ENCODE measurements at places on chromosomes 1 and 21.

- no peak for DNase-seq
Observed at GRCh38 chr1:213136190-213136917, 85.3 kb downstream of the RPS6KC1 start.

DNA sequence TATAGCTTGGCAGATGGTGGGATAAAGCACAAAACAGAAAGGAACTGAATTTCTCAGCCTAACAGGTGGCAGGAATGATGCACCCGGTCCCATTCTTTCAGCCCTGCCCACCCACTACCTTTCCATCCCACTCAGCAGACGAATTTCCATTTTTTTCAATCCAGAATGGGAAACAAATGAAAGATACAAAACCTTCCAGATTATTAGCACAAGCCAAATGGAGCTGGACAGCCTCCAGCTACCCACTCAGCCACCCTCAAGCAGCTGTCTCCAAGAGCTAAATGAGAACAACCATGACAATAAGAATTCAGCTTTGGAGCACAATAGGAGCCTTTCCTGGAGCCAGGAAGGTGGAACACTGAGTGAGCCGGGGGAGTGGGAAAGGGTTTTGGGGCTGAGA is 96.3 kb upstream of the ST6GALNAC5 start:
- DNase-seq, result no peak

DNA sequence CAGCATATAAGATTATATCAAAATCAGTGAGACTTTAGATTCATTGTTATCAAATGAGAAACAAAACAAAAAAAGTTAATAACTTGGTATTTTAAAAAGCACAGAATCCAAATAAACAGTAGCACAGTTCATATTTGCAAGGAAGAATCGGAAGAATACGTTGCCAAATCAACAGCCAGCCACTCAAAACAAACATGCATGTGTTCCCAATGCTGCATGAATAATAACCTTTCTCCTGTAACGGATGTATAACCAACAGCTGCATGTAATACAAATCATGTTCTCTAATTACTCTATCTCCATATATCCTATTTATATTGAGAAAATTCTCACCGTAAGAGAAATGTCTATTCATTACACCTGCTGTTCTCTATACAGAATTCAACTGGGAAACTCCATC is 98.9 kb upstream of the FOXD3 start:
- no peak for DNase-seq

DNA sequence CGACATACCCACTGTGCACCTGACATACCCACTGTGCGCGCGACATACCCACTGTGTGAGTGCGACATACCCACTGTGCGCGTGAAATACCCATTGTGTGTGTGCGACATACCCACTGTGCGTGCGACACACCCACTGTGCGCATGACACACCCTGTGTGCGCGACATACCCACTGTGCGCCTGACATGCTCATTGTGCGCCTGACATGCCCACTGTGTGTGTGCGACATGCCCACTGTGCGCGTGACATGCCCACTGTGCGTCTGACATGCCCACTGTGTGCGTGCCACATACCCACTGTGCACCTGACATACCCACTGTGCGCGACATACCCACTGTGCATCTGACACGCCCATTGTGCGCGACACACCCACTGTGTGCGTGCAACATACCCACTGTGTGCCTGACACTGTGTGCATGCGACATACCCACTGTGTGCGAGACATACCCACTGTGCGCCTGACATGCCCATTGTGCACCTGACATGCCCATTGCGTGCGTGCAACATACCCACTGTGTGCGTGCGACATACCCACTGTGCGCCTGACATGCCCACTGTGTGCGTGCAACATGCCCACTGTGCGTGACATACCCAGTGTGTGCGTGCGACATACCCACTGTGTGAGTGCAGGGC is 2.5 kb upstream of the RRP1 start:
- DNase-seq, result no peak

DNA sequence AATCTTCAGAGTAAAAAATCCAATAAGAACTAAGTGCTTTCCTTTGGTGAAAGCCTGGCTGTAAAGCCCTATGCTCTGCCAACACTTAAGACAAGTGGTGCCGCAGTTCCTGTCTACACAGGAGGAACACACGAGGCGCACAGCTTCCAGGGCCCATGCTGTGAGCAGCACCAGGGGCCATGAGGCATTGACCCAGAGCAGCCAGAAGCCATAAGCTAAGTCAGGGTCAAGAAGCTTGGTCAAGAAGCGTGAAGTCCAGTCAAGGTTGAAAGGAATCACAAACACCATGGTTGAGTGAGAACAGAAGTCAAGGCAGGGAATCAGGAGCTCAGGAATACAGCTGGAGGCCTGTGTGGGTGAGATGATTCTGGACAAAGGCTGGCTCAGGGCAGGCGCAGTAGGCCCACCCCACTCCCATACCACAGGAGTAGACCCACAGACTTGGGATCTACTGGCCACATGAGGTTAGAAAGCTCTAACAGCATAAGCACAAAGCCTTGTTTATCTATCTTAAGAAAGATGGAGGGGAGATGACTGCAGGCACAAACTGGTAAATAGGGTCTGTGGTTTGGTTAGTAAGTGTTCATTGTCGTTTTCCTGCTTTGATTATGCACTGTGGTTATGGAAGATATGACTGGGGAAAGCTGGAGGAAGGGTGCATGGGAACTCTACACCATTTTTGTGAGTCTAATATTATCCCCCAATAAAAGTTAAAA is 42.9 kb upstream of the RCAN3 start:
- DNase-seq, result no peak

- no peak for DNase-seq
Observed at GRCh38 chr1:175944591-175944990, 201.2 kb upstream of the TNR start.

GRCh38 chr1:207003210-207003609 is 29.3 kb downstream of the C1orf116 start:
- no peak for DNase-seq

GRCh38 chr1:4561205-4561604 is 93.2 kb upstream of the AJAP1 start:
- DNase-seq, result no peak

DNA sequence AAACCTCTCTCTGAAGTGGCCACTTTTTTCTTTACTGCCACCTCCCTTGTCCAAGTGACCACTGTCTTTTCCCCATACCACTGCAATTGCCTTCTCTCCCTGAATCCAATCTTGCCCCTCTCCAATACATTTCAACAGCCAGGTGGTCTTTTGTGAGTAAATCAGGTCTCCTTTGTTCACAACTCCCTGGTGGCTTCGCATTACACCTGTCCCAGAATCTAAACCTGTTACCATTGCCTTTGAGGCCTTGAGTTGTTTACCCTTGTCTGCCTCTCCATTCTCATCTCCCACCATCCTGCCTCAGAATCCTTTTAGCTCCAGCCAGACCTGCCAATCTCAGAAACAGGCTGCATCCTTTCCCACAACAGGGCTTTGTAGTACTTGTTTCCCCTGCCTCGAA is 21.8 kb upstream of the DYNLT5 start:
- no peak for DNase-seq

GRCh38 chr21:23522751-23523150 is 2084.5 kb downstream of the MRPL39 start:
- no peak for DNase-seq

DNA sequence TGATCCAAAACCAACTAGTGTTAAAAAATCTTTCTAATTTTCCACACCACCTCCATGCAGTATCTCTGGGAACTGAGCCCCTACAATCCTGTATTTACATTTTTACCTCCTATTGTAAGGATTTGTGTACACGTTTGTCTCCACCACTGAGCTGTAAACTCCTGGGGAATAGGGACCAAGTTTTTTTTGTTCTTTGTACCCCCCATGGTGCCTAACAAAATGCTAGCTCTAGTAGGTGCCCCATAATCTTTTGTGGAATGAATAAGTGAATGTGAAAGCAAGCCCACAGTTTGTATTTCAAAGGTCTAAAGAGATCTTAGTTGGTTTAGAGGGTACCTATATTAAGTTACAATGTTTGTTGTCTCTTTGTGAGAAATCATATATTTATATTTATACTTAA is 879 bp upstream of the WLS start:
- DNase-seq, result no peak

DNA sequence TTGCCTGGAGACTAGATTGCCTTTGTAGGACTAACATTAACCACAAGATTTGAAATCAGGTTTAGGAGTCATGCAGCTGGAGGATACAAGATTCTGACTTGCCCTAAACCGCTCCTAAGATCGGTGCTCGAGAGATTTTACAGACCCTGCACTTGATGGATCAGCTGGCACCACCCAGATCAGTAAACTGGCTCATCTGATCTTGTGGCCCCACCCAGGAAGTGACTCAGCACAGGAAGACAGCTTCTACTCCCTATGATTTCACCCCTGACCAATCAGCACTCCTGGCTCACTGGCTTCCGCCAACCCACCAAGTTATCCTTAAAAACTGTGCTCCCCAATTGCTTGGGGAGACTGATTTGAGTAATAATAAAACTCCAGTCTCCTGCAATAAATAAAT is 876 bp upstream of the CATSPERE start:
- no peak for DNase-seq

GRCh38 chr1:164587617-164588501 is 28.9 kb downstream of the PBX1 start:
- DNase-seq, result no peak

- DNase-seq, result no peak
Observed at GRCh38 chr1:74731399-74732052, 1.3 kb downstream of the CRYZ start.

DNA sequence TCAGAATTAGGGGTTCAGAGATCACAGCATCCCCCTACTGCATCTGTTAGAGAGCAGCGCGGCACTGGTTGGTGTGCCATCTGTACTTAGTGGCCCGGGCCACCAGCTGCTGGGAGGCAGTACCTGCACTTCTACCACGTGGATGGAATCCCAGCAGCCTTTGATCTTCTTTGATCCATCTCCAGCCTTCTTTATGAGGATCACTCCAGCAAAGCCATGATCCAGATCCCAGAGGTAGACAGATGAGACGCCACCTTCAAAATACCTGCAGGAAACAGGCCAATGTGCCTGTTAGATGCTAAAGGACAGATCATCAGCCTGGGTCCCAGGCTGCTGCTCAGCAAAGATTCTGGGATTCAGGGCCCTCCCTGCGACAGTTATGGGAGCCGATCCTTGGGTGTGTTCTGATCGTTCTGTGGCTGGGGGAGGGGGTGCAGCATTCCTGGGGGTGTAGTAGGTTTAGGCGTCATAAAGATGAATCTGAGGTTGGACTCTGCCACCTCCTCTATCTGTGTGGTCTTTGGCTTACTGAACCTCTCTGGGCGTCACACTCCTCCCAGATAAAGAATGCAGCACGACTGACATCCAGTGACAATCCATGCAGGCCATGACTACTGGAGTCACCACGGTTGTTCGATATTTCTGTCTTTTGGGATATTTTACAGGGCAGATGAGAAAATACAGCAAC is 45.3 kb downstream of the SLC66A1 start:
- no peak for DNase-seq

DNA sequence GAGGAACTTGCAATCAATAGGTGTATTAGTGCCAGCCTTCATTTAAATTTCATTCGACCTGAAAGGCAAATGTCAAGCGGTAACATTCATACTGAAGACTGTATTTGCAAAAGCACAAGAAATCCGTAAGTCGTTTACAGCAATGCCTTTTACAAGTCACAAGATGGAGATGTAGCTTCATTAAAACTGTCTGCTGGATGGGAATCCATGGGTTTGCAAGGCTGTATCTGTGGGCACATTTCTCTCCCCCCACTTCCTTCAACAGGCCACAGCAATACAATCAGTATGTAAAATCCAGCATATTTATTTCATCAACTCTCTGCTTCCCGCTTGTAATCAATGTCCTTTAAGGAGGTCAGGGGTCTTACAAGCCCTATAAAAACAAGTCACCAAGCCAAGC is 147.1 kb downstream of the SLC45A1 start:
- no peak for DNase-seq

DNA sequence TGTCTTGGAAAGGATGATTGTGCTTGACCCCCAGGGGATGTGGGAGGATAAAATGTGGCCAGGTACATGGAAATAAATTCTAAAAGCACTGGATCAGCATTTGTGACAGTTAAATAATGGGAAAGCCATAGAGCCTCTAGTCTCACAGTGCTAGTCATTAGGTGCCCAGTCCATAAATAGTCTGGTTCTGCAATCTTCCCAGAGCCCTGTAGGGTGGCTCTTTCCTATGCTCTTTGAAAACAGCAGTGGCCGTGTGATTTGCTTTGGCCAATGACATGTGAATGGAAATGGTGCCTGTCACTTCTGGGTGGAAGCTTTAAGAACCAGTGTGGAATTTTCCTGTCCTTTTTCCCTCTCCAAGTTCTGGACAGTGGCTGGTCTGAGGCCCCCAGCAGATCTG is 113.2 kb downstream of the TRABD2B start:
- no peak for DNase-seq

Measured in activated CD8-positive, alpha-beta memory T cell treated with anti-CD3 and anti-CD28 coated beads for 1 hour (primary cell).